ENCODE measurements at places on chromosomes 12 and 14. TPM values are rescaled to one million over a fixed set of nuclear protein-coding genes. Genes with fewer than 3 reads are reported as not detected.

DNA sequence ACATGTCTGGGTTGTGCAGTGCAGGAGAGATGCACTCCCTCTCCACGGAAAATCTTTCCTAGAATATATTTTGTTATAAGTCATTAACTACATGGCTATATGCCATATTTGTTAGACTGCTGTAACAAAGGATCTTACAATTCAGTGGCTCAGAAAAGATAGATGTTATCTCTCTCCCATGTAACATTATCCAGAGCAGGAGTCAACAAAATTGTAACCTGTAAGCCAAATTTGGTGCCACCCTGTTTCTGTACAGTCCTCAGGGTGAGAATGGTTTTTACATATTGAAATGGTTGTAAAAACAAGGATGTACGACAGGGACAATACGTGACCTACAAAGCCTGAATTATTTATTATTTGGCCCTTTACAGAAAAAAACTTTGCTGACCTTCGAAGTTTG, 155.5 kb downstream of the KIF21A start:
- H3K36me3 ChIP-seq: no peaks in the 10 kb centered on the region
- no peak overlapping the region for H3K27ac ChIP-seq
- H3K4me1 ChIP-seq: no peaks in the 10 kb centered on the region

DNA sequence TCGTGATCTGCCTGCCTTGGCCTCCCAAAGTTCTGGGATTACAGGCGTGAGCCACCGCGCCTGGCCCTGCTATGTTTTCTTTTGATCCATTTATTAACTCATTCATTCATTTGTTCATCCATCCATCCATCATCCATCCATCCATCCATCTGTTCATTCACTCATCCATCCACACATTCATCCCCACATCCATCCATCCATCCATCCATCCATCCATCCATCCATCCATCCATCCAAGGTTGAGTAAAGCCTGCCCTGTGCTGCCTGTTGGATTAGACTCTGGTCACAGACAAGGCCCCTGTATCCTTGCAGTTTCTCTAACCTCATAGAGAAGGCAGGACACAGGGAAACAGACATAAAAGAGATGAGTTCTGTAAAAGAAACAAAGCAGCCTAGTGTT, 44.9 kb downstream of the DNAH10 start:
- H3K36me3 ChIP-seq: no peaks in the 10 kb centered on the region
- no peak overlapping the region for H3K27ac ChIP-seq
- no peak overlapping the region for H3K4me3 ChIP-seq
- no peaks in the 10 kb centered on the region for H3K27me3 ChIP-seq

UNG gene
- total RNA-seq: 11.2 TPM

PLEKHG3 gene
- 23.7 TPM for total RNA-seq

OLR1 gene
- 0.40 TPM for total RNA-seq

DIO2 gene
- total RNA-seq: 28.2 TPM

DNA sequence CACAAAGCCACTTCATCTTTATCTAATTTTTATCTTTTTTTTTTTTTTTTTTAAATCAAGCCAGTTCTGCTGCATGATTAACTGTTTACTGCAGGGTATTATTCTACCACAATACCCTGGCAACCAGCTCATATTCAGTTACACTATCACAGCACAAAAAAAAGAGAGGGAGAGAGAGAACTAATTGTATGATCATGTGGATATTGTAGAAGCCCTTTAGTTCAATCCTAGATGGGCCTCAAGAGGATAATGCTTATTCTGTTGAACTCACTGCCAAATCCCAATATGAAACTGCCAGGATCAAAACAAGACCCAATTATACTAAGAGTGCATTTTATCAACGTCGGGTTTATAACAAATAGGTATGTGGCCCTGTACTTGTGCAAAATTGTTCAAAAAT, 51.5 kb downstream of the MED13L start:
- peaks cover 49% of the 10 kb centered on the region for H3K4me1 ChIP-seq
- H3K4me3 ChIP-seq: no peak overlapping the region
- H3K36me3 ChIP-seq: no peaks in the 10 kb centered on the region
- DNase-seq: no peak

Measured in esophagus muscularis mucosa (tissue), 4 donors.